RWPE1 (cell line): ENCODE measurements at places on chromosomes 7 and 10.

GRCh38 chr10:89369156-89370105, 8.4 kb upstream of the IFIT1B start:
- DNase-seq, result peak; percentile 49

DNA sequence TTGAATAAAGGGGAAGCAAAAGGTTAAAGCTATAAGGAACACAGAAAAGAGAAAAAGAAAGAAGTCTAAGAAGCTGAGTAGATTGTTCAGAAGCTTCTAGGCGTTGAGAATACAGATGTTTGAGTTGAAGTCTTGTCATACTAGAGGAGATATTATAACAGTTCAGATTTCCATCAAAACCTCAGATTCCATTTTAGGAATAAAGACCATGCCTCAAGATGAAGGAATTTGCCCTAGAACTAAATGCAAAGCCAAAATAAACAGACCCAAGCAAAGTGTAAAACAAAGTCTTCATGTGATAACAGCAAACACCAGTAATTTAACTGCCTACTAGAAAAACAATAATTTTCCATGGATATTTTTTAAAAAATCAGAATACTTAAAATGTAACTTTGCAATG, 476.5 kb upstream of the POT1 start:
- no peak for DNase-seq

- peak; percentile 20 for DNase-seq
Observed at GRCh38 chr7:141785706-141786552, 4.1 kb upstream of the TAS2R5 start.

DNA sequence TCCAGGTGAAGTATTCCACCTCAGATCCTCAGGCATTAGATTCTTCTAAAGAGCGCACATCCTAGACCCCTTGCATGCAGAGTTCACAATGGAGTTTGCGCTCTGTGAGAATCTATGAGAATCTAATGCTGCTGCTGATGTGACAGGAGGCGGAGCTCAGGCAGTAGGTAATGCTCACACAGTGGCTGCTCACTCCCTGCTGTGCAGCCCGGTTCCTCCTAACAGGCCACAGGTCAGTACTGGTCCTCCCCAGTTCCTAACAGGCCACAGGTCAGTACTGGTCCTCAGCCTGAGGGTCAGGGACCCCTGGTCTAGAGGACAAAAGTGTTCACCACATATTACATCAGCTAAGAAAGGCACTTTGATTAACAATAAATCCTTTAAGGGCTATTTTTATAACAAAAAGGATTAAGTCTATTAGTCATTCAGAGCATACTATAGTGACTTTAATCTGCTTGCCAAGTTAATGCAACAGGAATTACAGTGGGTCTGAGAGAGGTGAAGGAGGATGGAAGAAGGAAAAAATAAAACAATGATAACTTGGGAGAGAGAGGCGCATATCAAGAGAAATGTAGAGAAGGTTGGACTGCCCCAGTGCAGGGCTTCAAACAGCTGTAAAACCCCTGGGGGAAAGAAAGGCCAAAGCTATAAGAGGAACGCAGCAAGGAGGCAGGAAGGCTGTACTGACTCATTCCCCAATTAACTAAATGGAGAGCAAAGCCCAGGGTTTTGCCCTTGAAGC, 49.2 kb downstream of the CUL2 start:
- peak; percentile 45 for DNase-seq

DNA sequence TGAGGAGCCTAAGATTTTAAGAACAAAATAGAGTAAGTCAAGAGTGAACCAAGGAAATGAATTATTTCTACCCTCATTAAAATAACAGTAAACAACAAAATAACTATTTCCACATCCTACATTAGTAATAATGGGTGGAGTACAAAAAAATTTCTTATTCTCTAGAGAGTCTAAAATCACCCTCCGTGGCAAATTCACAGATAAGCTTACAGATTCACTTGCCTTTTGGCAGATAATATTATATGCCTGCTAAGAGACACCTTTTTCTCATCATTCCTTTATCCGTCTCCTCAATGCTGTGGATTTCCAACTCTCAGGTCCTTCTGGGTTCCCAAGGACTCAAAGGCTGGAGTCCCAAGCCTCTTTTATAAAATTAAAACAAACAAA, 2.2 kb upstream of the EPC1 start:
- DNase-seq, result no peak

DNA sequence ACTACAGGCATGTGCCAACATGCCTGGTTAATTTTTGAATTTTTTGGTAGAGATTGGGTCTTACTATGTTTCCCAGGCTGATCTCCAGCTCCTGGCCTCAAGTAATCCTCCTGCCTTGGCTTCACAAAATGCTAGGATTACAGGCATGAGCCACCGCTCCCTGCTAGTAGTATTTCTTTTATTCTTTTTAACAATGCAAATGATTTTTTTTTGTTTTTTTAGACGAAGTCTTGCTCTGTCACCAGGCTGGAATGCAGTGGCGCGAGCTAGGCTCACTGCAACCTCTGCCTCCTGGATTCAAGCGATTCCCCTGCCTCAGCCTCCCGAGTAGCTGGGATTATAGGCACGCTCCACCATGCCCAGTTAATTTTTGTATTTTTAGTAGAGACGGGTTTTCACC, 58.1 kb downstream of the SVIL start:
- DNase-seq, result no peak

DNA sequence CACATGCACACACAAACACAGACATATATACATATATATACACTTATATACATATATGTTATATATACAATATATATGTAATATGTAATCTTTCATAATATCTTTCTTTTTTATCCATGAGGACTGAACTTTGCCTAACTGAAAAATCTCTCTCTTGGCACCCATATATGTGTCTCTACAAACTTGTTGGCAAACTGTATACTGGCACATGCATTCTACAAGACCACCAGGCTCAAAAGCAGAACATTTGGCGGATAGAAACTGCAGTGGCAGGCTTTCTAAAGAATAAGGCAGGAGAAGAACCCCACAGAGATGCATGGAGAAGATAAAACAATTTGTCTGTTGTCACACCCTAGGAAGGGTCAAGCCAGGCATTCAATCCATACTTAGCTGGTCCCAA, 165.3 kb downstream of the NRG3 start:
- no peak for DNase-seq

DNA sequence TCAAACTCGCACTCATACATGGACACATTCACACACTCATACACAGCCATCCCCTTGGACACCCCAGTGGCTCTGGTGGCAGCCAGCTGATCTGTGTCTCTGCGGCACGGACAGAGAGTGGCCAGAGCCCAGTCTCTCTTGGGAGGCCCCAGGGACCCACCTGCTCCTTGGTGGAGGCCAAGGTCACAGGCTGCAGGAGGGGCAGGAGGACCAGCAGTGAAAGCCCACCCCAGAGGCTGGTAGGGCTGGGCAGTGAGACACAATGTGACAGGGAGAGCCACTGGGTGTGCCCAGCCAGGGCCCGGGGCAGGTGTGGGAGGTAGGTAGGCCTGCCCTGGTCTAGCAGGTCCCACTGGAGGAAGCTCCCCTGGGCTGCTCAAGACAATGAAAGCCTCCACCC, 18.5 kb downstream of the SHH start:
- DNase-seq, result no peak

- DNase-seq, result no peak
Observed at GRCh38 chr7:132395361-132395760, 180.9 kb downstream of the PLXNA4 start.

GRCh38 chr10:101126684-101127628, 4.1 kb upstream of the TLX1 start:
- DNase-seq, result no peak

- DNase-seq, result peak; percentile 88
Observed at GRCh38 chr10:60384708-60385398, 4.8 kb downstream of the ANK3 start.

- DNase-seq, result no peak
Observed at GRCh38 chr10:3438606-3439005, 266.0 kb upstream of the PITRM1 start.

- no peak for DNase-seq
Observed at GRCh38 chr10:120493411-120494312, 36.6 kb downstream of the PLPP4 start.

- no peak for DNase-seq
Observed at GRCh38 chr7:41930538-41931262, 227.8 kb upstream of the INHBA start.

GRCh38 chr10:124971276-124971675, 29.4 kb downstream of the ZRANB1 start:
- DNase-seq, result no peak

- DNase-seq, result no peak
Observed at GRCh38 chr10:103166523-103166922, 26.5 kb downstream of the NT5C2 start.

GRCh38 chr10:126895214-126895781, 9.9 kb upstream of the DOCK1 start:
- no peak for DNase-seq

DNA sequence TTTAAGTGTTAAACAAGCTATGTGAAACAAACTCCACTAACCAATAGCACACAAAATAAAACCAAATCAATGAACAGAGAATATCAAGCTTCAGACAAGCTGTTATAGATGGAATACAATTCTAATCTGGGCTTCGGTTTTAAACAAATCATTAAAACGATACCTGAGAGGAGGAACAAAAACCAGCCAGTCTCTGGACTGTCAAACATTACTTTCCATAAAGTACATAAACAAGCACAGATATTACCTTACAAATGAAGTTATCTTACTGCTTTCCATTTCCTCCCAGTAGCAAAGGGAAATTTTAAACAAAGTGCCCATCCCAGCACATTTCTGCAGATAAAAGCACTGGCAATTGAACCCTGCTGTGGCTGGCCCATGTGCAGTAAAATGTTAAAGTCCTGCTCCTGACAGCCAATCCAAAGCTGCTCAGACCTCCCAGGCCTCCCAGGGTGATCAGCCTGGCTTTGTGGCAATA, 128.0 kb downstream of the NRCAM start:
- no peak for DNase-seq

GRCh38 chr10:103803941-103804340, 51.4 kb downstream of the SH3PXD2A start:
- DNase-seq, result peak; percentile 54

- DNase-seq, result no peak
Observed at GRCh38 chr7:19294619-19295018, 149.4 kb upstream of the FERD3L start.
